ENCODE measurements at places on chromosomes 5 and 9.

GRCh38 chr9:92522983-92523970 lies 12.5 kb downstream of the ECM2 start:
- DNase-seq: no peak

DNA sequence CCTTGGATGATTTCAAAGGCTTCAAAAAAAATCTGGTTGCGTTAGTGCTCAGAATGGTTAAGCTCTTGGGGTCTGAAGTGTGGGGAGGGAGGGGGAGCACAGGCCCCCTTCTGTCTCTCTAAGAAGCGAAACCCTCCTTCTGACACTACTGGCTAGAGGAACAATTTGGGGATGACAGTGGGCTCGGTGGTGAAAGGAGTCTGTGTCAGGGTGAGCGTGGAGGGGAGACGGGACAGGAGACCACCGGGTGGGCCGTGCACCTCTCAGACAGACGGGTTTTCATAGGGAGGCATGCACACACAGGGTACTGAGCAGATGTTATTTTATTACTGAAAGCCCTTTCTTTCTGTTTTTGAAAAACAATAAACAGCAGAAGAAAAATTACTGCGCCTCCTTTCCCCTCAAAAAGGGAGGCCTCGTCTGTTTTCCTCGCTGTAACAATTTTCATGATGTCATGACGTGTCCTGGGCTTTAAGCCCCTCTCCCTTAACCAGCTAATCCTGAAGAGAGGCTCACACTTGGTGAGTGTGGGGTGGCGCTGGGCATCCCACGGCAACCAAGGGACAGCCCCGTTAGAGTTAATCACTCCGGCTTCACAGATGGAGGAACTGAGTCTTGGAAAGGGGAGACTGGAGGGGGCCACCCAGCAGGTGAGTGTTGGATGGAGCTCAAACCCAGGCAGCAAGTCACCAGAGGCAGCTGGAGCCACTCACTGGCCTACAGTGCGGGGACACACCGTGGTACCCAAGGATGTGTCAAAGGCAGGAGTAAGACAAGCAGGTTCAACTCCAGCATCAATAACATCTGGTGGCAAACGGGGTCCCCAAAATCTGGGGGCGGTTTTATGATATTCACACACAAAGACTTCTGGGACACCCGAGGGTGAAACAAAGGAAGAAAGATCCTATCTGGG lies 53.4 kb downstream of the PTCH1 start:
- DNase-seq: no peak

DNA sequence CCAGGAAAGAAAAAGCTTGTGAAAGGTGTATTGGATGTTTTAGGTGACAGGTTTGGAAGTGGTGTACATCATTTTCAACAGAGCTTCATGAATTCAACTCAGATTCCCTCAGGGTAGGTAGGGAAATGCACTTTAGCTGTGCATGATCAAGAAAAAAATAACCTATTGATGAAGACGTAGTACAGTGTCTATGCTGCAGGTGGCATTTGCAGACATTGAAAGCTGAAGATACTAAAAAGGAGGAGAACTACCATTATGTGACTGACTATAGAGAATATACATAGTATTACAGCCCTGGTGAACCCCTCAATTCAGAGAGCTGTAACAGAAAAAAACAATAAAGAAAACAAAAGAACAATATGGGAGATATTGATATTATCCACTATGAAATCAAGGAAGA lies 2344.7 kb upstream of the ACO1 start:
- DNase-seq: no peak

GRCh38 chr5:124342584-124342983 lies 403.9 kb downstream of the ZNF608 start:
- DNase-seq: no peak

DNA sequence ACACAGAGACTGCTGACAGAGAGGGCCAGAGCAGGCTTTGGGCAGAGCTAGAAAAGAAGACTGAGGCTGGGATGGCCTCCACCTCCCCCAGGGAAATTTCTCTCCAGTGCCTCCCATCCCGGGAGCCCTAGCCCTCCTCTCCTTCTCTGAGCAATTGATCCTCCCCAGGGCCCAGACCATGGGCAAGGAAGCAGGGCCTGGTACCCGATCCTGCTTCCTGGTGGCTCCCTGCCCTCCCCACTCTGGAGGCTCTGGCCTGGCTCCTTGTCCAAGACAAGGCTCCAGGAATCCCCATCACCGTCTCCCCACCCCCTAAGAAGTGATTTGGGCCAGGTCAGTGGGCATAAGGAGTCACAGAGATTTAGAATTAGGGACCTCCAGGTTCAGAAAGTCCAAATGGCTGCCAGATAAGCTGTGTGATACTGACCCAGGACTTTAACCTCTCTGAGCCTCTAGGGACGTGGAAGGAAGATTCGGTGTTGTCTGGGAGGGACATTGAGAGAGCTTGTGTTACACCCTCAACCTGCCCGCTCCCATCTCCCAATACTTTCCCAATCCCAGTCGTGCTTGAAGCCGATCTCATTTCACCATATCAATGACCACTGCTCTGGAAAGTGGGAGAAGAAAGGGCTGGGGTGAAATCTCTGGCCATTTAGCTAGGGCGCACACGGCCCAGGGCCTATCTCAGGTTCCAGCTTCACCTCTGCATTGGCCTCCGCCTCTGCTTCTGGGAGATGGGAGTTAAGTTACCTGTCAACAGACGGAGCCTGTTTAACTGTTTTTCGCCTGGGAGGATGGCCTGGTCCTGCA lies 25.8 kb upstream of the KIF12 start:
- DNase-seq: no peak

GRCh38 chr5:148806520-148806931 lies 19.9 kb upstream of the ADRB2 start:
- DNase-seq: no peak

DNA sequence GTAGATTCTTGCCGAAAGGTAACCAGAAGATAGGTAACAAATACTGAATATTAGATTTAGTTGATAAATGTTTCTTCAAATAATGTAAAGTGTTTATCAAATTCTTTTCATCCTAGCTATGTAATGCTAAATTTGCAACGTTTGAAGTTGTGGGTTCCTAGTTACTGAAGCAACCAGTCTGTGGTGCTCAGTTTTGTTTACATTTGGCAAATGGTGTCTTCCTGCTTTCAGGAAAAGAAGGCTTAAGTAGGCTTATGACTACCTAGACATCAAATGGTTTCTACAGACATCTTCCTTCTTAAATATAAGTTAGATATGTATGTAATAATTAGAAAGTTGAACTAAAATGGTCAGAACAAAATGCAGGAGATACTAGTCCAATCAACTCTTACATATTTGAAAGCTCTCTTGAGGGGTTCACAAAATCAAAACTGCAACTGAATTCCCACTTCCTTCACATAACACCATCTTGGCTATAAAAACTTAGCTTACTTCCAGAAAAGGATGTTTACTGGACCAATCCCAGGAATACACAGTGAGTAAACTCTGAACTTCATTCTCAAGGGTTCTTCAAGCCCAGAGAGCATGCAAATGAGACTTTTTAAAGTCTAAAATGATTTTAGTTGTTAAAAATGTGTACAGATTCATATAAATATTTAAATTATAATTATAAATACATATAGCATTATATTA lies 125.7 kb upstream of the ITGA1 start:
- no peak for DNase-seq

DNA sequence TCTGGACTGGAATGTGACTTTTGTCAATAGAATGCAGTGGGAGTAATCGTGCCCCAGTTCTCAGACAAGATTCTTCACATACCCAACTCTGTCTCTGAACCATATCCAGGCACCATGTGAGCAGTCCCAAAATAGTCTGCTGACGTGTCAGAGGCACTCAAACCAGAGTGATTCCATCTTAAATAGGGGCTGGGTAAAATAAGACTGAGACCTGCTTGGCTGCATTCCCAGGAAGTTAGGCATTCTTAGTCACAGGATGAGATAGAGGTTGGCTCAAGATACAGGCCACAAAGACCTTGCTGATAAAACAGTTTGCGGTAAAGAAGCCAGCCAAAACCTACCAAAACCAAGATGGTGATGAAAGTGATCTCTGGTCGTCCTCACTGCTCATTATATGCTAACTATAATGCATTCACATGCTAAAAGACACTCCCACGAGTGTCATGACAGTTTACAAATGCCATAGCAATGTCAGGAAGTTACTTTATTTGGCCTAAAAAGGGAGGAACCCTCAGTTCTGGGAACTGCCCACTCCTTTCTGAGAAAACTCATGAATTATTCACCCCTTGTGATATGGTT lies 16.9 kb upstream of the PLCXD3 start:
- DNase-seq: no peak

DNA sequence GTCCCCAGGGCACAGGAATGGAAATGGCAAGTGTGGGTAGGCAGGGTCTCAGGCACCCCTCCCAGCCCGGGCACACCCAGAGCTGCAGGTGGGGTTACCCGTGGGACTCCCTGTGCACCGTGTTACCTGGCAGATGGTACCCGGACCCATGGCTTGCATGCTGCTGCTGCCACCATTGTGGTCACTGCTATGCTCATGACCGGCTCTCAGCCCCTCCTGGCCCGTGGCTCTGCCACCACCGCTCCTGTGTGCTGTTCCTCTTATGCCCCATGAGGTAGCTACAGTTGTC lies 21.7 kb upstream of the HMCN2 start:
- DNase-seq: no peak

GRCh38 chr5:137566780-137567179 lies 67.7 kb upstream of the SPOCK1 start:
- no peak for DNase-seq

GRCh38 chr5:111530298-111530740 lies 18.0 kb upstream of the STARD4 start:
- DNase-seq: no peak

GRCh38 chr9:107141967-107142366 lies 141.1 kb upstream of the RAD23B start:
- DNase-seq: no peak

- no peak for DNase-seq
Measured at GRCh38 chr5:170503990-170504596, at the start of gene KCNIP1. TSS of gene KCNIP1 (plus strand) at chr5:170504020.

Data from NCI-H446 (cell line).